ENCODE measurements at places on chromosomes 13 and 19.

- no peak for DNase-seq
These were observed 19.5 kb upstream of the GAS6 start for GRCh38 chr13:113883314-113883811.

- DNase-seq, result peak; percentile 77
These were observed 97.7 kb upstream of the IPO5 start for GRCh38 chr13:97855570-97856303.

GRCh38 chr13:37869756-37870488 lies at the start of gene TRPC4:
Gene TRPC4 (minus strand): TSS chr13:37869772. CDS start chr13:37783333, 86,439 bp downstream.
- no peak for DNase-seq

- DNase-seq, result no peak
These were observed at the start of gene CLEC4M for GRCh38 chr19:7762719-7763293. Gene CLEC4M (plus strand): TSS chr19:7763243. CDS start chr19:7763267, 24 bp downstream.

GRCh38 chr19:7534531-7535046 lies 928 bp upstream of the PNPLA6 start:
- peak; percentile 53 for DNase-seq

All from NAMALWA (cell line).